ENCODE measurements at places on chromosomes 6 and 20. TPM values are rescaled to one million over a fixed set of nuclear protein-coding genes. Genes with fewer than 3 reads are reported as not detected.

DNA sequence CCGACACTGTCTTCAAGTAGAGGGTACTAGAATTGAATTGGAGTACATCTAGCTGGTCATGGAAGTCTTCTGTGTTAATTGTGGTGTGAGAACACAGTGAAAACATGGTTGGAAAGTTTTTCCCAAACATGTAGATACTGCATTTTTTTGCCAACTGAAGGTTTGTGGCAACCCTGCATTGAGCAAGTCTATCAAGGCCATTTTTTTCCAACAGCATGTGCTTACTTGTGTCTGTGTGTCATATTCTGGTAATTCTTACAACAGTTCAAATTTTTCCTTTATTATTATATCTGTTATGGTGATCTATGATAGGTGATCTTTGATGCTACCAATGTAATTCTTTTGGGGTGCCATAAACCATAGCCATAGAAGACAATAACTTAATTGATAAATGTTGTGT, 147.0 kb downstream of the MYB start:
- DNase-seq: no peak

GRCh38 chr6:149271348-149272340, 45.9 kb upstream of the TAB2 start:
- DNase-seq: no peak

DNA sequence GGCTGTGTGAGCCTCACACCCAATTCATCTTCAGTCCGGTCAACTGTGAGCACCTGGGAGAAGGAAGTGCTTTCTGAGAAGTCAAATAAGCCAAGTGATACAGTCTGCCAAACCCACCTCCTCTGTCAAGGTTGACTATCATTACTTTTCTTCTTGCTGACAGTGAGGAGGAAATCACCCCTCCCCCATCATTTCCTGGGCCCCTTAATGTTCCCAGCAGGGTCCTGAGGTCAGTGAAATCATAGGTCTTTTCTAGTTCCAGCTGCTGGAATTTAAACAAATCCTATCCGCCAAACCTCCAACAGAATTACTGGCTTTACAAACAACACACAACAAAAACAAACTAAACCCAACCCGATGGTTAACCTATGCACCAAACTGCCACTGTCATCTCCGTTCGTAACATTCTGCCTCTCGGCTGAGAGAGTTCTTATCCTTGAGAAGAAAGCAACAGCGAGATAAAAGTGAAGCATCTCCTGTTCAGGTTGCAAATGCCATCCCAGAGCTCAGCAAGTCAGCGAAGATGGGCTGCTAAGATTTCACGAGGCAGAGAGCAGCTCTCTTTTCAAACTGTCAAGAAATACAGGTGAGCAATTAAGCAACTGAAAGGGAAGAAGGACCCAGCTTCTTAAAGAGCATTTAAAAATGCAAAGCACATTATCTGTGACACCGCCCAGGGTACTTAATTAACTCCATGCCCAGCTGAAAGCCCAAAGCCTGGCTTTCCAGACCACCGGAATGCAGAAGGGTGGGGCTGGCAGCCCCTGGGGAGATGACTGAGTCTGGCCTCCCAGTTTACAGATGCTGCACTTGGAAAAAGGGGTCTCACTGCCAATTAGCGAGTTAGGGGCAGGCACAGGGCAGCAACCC, 24.7 kb downstream of the GFOD1 start:
- DNase-seq: no peak

GRCh38 chr6:12537389-12537788, 179.2 kb upstream of the PHACTR1 start:
- peak; percentile 79 for DNase-seq

Gene MEI4
- not detected for total RNA-seq

Gene ENPP5
- not detected for total RNA-seq

DNA sequence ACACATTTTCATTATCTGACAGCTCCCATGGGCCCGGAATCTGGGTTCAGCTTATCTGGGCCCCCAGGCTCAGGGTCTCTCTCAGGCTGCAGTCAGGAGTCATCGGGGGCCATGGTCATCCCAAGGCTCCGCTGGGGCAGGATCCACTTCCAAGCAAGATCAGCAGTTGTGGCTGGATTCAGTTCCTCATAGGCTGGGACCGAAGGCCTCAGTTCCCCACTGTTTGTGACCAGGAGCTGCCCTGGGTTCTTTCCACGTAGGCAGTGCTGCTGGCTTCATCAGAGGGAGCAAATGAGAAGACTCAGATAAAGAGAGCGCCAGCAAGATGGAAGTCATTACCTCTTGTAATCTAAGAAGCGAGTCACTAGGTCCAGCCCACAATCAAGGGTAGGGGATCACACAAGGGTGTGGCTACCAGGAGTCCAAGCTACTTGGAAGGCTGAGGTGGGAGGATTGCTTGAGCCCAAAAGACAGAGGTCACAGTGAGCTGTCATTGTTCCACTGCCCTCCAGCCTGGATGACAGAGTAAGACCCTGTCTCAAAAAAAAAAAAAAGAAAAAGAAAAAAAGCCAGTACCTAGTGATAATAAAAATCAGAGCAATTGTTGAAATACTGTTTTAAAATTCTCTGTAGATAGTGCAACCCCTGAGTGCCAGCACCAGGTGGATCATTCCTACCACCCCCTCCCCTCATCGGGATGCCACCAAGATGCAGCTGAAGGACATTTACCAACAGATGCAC, 162.7 kb downstream of the NFATC2 start:
- no peak for DNase-seq

GRCh38 chr20:33568378-33568777, 78.5 kb downstream of the CBFA2T2 start:
- peak; percentile 43 for DNase-seq

Gene LBP
- total RNA-seq: 0.05 TPM

Gene SLC22A1
- 0.05 TPM for total RNA-seq

Gene SCRT2
- total RNA-seq: not detected

DNA sequence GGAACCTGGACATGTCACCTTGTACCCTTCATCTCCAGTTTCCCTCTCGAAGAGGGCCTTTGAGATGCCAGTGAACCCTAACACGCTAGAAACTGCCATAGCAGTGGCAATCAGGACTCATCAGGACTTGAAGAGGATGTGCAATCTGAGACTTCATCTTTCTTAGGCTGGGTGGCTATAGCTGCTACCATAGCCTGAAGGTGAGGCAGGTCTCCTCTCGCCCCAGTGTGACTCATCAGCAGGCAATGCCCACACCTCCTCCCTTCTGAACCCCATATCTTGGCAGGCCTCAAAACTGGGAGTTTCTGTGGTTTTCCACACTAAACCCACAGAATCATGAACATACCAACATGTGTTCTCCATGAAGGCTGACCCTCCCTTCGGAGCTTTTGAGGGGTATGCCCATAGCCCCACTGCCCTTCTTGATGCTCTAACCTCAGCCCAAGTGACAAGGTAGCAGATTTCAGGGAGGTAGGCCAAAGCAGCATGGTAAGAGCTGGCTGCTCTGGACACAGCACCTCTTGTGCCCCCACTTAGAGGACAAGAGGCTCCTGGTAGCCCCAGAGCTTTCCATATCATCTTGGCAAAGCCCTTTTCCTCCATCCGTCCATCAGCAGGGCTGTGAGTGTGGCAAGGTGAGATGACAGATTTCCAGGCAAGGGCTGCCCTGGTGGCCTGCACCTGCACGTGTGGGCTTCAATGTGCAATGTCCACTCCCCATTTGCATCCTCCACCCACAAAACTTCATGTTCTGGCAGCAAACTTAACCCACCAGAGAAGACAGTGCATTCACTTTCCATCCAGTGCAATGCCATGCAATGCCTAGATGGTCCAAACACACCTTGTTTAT, 2.6 kb downstream of the BLCAP start:
- no peak for DNase-seq

DNA sequence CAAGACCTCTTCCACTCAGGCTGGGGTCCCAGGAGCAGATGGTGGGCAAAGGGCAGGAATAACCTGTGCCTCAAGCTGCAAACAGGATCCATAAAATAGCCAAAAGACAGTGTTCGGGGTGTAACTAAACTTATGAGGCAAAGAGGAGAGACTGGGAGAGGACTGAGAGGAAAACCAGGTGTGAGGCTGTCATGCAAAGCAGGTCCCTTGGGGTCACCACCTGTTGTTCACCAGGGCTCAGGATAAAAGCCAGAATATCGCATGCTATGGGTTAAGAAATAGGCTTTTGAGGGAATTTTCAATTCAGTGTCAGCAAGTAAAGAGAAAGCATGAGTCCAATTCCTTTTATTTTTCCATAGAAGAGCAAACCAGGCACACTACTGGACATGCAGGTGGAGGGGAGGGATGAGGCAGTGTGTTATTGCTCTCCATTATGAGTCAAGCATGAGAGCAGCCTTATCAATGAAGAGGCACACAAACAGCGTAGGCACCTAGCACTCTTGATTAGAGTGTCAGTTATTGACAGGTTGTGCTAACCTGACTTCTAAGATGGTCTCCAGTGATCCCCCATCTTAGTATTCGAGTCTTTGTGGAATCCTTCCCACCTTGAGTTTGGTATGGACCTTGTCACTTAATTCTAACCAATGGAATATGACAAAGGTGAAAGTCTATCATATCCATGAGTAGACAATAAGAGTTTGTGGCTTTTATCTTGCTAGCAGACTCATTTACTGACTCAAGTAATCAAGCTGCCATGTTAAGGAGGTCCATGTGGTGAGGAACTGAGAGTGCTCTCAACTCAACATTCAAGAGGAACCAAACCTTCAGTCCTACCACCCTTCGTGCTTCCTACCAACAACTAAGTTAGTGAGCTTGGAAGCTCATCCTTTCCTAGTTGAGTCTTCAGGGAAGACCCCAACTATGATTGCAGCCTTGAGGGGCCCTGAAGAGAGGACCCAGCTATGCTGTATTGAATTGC, 18.8 kb downstream of the HLA-E start:
- DNase-seq: no peak

GRCh38 chr20:30488941-30489613, 768.4 kb upstream of the DEFB115 start:
- no peak for DNase-seq

Gene CST4
- total RNA-seq: not detected

Gene XPO5
- total RNA-seq: 27.2 TPM

GRCh38 chr20:13017235-13017634, 8.5 kb downstream of the SPTLC3 start:
- no peak for DNase-seq

- DNase-seq: no peak
Measured at GRCh38 chr20:63017826-63018411, 11.2 kb upstream of the BHLHE23 start.

Gene PCK1
- not detected for total RNA-seq

GRCh38 chr6:135052939-135053338, 1.7 kb downstream of the HBS1L start:
- no peak for DNase-seq

DNA sequence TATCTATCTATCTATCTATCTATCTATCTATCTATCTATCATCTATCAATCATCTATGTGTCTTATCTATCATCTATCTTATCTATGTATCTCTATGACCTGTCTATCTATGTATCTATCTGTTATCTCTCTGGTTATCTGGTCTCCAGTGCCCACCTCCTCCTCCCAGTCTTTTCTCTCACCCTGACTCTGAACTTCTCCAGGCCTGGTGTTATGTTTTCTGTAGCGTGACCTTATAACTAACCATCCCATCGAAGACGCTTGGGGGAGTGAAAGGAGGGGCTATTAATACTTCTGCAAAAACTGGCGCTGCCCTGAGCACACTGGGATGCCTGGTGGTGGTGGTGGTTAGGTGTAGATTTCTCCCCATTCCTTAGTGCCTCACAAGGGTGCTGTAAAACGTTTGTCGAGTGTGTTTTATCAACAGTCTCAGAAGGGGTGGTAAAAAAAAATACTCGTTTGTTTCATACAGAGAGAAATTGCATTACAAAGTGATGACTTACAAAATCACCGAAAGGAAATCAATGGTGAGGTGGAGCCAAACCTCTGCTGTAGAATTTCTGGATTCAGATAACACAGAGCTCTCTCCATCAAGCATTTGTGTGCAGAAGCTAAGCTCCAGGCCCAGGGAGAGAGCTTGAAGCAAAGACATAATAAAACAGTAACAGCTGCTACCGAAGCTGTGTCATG, 156.2 kb downstream of the BCAS1 start:
- DNase-seq: no peak

Gene ELOVL5
- total RNA-seq: 74.2 TPM

- no peak for DNase-seq
Measured at GRCh38 chr6:39634646-39635341, 90.4 kb downstream of the KIF6 start.

DNA sequence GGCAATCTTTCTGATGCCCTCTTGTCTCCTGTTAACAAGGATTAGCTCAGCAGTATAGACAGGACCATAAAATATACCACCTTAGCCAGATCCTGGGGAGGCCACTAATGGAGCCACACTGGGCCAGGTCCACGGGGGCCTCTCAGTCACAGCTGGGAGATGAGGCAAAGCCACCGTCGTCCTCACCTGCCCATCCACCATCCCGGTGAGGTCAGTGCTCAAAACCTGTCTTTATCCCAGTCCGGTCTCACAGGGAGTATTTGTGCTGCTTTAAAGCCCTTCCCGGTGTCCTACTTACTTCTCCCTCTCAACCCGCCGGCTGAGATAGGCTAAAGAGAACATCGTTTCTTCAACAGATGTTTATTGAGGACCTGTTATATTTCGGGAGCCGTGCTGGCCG, 104.3 kb downstream of the EDN3 start:
- DNase-seq: no peak

Gene DEFB132
- not detected for total RNA-seq

GRCh38 chr6:22653980-22654610, 84.7 kb downstream of the HDGFL1 start:
- no peak for DNase-seq

Gene SIRPB2
- total RNA-seq: 1.3 TPM

DNA sequence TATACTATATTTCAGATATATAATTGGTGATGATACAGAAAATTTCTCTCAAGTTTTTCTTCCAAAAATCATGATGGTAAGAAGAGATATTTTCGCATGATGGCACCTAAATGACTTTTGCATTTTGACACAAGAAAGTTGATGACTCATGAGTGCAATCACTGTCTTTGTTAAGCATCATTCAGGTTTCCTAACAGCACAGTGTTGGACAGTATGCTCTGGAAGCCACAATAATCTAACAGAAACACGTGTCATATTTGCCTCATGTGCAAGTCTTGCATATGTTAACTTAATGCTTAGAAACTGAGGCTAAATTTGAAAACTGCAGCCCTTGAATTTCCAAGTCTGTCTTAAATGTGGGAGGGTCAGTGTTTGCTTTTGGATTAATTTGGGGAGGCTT, 533.5 kb downstream of the LMBRD1 start:
- no peak for DNase-seq

Gene RSPH9
- 0.34 TPM for total RNA-seq

GRCh38 chr6:55379471-55379870, 52.2 kb downstream of the GFRAL start:
- no peak for DNase-seq

DNA sequence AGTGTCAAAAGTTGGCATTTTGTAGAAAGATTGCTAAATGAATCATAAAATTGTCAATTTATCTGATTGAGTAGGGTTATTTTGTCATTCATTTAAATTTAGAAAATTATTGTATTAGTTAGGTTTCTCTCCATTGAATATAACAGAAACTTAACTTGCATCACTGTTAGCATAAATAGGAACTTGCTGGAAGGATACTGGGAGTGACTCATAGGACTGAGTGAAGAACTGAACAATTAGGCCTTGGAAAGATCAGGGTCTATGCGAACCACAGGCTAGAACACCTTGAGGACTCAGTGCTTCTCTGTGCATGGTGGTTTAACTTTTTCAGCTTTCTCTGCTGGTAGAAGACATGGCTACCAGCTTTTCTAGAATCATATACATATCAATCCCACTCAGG, 67.7 kb upstream of the IFNGR1 start:
- DNase-seq: peak; percentile 20

Gene TP53TG5
- total RNA-seq: not detected

GRCh38 chr20:11207749-11208502, 534.1 kb upstream of the JAG1 start:
- DNase-seq: peak; percentile 56

- no peak for DNase-seq
Measured at GRCh38 chr6:164753517-164753916, 555.9 kb downstream of the C6orf118 start.
